D341Med (cell line): ENCODE measurements at places on chromosomes 3 and 15.

DNA sequence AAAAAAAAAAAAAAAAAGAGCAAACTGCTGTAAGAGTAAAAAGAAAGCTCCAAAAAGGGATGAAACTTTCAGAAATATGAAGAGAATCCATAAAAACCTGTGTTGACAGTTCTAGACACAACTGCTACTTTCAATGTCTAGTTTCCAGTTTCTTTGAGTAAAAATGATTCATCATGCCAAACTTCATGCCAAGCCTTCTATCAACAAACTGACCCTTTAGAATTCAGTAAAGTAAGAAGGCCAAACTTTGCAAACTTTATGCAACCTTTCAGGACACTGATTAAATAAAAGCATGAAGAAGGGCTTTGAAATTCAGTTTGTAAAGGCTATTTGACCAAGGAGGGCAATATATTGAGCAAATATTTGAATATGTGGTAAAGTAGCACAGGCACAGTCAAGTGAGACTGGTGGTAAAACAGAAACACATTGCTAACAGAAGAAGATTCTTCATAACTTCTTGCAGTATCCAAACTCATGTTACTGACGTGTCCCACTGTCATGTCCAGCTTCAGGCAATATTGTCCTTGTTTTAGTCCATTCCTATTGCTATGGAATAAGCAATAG, 56.3 kb upstream of the CFAP20DC start:
- no peak for DNase-seq

DNA sequence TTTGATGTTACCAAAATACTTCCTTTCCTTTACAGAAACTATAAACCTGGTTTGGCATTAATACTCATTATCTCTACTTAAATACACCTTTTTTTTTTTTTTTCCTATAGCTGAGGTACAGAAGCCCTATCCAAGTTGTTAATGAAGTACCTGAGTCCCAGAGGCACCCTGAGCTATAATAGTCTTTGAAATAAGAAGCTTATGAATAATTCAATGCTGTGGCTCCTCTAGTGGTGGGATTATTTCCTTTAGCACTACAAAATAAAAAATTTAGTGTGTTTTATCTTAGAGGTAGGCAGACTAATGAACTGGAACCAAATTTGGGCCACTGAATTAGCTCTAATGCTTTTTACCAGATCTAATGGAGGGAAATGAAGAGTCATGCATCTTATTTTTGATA, 611.9 kb downstream of the EDEM1 start:
- no peak for DNase-seq

DNA sequence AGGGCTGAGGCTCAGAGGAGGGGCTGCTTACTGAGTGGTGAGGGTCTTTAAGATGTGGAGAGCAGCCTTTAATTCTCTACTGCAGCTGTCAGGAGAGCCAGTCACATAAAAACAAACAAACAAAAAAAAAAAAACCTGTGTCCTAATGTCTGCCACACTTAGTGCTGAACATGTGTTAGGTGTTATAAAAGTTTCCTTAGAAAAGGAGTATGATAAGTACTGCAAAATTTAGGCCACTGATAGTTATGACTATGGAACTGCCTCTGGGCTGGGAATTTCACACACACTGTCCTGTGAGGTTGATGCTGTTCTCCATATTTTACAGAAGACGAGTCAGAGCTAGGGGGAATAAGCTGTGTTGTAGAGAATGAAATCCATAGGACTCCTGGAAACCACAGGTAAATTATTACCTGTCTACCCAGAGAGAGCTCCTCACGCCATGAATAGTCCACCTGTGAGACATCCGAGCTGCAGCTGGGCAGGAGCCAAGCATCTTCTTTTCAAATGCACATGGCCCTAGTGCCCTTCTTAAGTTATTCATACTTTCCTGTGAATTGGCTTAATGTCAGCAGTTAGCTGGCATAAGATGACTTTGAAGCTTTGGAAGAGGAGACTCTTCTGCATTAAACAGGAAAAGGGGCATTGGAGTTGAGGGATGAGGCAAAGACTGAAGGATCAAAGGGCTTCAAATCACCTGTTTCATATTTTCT, 34.5 kb upstream of the SKOR1 start:
- no peak for DNase-seq

DNA sequence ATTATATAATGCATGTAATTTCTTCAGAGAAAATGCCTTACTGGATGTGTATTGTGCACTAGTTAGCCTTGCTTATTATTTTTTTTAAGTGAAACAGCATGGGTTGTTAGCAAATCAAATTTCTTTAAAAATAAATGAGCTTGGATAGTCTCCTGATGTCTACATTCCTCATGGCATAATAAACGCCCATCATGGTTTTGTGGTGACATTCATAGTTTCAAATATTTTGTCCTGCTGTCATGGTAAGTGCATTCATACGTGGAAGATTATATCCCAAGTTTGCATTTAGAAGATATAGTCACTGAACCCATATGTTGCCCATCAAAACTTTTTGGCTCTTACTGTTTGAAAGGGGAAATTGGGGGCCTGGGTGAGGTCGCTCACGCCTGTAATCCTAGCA, 130.7 kb downstream of the ALCAM start:
- DNase-seq = no peak

DNA sequence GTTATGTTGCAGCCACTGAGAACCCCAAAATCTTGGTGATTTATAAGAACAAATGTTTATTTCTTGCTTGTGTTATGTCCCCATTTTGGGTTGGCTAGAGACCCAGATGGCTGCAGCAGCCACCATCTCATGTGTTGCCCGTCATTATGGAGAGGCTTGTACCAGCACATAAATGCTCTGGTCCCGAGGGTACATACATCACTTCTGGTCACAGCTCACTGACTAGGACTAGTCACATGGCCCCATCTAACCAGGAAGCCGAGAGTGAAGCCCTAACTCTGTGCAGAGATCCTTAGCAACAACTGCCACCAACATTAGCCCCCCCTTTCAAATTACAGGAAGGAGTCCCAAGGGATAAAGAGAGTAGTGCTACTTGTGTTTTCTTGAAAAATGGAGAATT, 25.5 kb upstream of the HACD2 start:
- no peak for DNase-seq

DNA sequence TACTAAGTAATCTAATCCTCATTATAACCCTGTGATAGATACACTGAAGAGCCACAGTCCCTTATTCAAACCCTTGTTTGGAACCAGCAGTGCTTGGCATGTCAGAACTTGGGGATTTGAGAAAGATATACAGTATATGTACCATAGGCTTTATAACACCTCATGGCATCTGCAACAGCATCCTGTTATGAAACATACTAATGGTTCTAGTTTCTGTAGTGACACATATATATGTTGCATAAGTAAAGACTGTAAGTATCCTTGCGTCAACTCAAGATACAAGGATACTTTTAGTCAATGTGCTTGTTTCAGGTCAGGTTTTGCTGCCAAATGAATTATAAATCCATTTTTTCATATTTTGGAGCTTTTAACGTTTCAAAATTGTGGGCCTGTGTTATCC, 58.5 kb downstream of the CCNL1 start:
- no peak for DNase-seq
